ENCODE measurements at places on chromosomes 16 and 17.

GRCh38 chr16:30677931-30678585 lies 19.8 kb downstream of the FBRS start:
- DNase-seq: no peak

GRCh38 chr17:78652913-78653312 lies 75.7 kb upstream of the DNAH17 start:
- no peak for DNase-seq

DNA sequence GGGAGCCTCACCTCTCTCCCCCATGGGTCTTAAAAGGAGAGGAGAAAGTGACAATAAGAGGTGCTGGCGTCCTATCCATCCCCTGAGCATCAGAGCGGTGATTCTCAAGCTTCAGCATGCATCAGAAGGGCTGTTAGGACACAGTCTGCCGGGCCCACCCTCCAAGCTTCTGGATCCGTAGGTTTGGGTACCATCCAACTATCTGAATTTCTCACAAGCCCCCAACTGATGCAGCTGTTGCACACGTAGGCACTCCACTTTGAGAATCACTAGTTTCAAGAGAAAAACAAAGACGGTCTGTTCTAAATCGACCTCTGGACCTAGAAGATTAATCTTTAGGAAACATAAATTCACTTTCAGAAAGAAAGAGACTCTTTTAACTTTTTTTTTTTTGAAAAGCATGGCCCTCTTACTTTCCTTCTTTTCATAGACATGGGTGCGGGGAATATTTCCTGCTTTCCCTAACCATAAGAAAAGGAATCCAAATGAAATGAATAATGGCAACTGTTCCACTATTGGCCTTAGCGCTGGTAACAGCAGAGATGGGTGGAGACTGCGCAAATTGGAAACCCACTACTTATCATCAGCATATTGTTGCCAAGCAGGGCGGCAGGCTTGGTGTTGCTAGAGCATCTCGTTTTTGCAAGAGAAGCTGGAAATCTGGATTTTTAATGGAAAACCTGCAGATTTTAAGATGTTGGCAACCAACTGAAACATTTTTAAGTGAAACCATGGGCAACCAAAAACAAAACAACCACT lies 144.4 kb downstream of the GAS7 start:
- no peak for DNase-seq

- no peak for DNase-seq
These were observed 197.6 kb upstream of the XYLT1 start for GRCh38 chr16:17668386-17668785.

DNA sequence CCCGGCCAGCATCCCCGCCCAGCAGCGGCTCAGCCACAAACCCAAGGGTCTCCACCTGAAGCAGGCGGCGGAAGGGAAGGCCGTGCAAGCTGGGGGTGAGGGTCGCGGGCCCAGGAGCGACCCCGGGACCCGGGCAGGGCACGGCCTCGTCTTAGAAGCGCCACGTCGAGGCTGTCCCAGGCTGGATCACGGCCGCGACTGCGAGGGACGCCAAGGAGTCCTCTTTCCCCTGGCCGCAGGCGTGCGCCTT lies 538 bp upstream of the CCNF start:
- no peak for DNase-seq

GRCh38 chr17:32701871-32702270 lies 175.1 kb downstream of the MYO1D start:
- no peak for DNase-seq

- DNase-seq: no peak
These were observed 29.0 kb downstream of the N4BP1 start for GRCh38 chr16:48580925-48581500.

GRCh38 chr17:44241106-44241624 lies 21.7 kb upstream of the UBTF start:
- DNase-seq: no peak

DNA sequence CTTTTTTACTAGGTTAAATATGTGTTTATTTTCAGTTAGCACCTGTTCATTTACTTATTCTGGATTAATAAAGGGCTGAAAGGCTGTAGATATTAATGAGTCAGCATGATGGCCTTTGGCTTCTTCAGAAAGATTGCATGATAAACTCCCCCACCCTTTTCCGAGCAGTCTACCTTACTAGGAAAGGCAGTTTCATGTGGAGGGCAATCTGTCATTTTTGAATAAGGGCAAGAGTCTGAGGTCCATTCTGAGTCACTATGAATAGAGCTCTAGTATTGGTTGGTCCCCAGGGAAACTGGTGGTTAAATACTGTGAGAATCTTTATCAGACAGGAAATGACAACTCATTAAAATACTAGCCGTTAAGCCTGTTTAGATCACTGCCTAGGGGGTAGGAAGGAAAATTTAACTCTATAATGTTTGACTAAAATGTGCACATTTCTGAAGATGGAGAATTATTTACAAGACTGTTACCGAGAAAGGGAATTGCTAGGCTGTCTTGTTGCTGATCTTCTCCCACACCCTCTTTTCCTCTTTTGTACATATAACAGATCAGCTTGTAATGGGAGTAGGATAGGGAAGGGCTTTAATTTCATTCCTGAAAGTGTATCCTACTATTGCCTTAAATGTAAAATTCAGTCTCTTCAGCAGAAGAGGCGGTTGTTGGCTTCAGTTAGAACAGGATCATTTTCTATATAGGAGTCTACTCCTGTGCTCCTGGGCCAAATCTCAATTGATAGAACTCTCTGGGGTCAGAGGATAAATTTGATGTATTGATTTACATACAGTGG lies 63.3 kb downstream of the TUBD1 start:
- peak; percentile 95 for DNase-seq

DNA sequence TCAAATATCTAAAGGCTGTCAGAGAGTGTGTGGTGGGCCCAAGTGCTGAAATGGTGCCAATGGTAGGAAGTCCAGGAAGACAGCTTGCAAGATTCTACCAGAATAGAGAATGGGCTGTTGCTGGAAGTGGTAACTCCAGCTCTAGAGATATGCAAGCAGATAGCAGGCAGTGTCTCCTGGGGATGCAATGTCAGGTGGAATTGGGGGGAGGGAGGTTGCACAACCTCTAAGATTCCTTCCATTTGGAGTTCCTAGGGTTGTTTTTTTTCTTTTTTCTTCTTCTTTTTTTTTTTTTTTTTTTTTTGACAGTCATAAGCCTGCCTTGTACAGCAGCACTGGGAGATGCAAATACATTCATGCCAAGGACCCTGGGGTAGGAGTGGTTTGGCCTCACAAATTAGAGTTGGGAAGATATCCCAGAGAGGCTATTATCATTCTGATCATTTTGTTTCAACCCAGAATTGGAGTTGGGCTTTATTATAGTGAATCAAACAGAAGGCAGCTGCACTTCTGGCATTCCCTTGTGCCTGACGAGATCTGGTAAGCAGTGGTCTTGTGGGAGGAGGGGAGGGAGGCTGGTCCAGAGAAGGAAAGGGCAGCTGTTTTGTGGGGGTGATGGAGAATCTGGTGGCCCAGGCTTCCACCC lies 51.1 kb downstream of the SLC6A2 start:
- DNase-seq: no peak

GRCh38 chr16:71264299-71264698 lies 24.9 kb downstream of the CMTR2 start:
- no peak for DNase-seq

GRCh38 chr17:73308017-73308823 lies 3.6 kb downstream of the CDC42EP4 start:
- DNase-seq: no peak

- DNase-seq: no peak
These were observed 19.0 kb downstream of the GRB2 start for GRCh38 chr17:75386430-75386829.

GRCh38 chr16:25910971-25911370 lies 219.2 kb downstream of the HS3ST4 start:
- DNase-seq: no peak

DNA sequence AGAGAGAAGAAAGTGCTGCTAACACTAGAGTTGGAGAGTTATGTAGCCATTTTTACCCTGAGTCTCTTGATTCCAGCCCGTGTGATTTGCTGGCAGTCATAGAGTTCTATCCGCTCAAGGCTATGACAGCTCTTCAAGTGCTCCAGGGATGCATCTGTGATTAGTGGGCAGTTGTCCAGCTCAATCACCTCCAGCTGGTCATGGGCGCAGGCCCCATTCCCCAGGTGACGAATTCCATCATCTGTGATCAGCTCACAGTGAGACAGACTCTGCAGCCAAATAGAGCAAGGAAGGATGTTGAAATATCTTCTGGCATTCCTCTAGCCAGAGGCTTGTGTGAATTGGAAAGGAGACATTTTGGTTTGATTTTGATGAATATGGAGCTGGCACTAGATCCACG lies 38.4 kb upstream of the STAC2 start:
- DNase-seq: no peak

DNA sequence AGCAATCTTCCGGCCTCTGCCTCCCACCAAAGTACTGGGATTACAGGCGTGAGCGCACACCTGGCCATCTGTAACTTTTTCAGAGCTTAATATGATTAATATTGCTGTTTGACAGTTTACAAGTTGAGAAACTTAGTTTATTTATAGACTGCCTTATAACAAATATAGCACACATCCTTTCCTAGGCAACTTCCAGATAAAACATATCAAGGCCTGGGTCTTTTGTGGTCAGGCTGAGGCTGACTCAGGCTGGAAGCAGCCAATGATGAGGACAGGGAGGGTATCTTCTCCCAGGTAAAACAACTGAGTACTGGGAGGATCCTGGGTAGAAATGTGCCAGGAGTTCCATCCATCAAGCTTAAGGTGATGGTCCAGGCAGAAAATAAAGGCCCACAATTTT lies 16.2 kb downstream of the LUC7L start:
- DNase-seq: no peak

GRCh38 chr17:77909236-77909635 lies 49.3 kb upstream of the TNRC6C start:
- no peak for DNase-seq

GRCh38 chr17:9329251-9329921 lies 246.2 kb downstream of the STX8 start:
- no peak for DNase-seq

DNA sequence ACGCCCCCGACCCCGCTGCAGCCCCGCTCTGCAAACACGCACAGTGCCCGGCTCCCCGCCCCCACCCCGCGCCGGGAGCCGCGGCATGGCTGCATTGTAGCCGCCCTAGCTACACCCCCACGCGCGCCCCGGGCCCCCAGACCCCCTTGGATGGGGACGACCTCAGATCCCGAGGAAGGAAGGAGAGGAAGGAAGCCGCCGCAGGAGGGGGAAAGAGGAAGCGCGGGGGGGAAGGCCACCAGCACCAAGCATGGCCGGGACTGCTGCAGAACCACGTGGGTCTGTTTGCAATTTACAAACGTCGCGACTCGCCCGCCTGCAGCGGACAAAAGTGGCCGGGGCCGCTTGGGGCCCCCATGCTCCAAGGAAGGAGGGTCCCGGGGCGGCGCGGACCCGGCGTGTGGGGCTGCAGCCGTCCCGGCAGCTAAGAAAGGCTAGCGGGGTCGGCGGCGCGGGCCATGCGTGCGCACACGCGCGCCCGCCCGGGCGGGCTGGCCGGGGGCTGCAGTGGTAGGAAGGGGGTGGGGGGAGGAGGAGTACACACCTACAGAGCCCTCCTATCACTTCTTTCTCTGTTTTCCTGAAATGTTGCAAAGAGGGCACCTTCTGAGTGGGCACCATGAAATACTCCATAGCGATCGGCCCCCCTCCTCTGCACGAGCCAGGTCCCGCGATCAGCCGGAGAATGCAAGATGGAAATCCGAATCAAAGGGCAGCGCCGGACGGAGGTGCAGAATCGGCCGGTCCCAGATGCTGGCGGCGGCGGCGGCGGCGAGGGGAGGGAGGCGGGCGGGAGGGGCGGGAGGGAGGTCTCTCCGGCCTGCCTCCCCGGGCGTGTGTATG lies 488 bp downstream of the TFAP4 start:
- DNase-seq: peak; percentile 68

DNA sequence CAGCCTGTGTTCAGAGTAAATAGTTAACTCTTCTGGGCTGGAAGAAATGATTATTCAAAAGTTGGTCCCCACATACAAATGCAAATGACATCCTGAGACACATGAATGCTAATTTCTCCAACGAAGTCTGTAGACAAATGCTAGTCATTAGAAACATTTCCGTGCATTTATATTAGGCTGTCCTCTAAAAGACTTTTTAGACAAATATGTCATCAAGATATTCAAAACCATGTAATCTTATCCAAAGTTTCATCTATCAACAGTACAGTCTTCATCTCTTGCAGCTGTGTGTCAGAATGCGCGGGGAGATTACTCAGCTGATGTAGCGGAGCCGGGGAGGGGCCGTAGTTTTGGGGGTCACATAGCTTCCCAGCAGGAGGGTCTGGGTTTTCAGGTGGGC lies 33.8 kb upstream of the MAF start:
- no peak for DNase-seq

DNA sequence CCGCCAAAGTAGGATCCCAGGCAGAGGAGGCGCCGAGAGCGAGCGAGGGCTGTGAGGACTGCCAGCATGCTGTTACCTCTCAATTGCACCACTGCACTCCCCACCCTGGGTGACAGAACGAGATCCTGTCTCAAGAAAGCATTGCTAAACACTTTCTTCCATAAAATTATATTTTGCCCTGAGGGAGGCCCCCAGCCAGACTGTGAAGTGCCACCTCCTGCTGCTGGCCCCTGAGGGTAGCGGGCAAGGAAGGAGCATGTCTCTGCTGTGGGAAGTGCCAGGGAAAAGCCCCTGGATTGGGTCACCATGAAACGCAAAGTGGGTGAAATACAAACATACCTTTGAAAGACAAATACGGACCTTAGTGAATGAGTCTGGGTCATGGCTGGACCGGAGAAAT lies 78.0 kb upstream of the AMZ2 start:
- DNase-seq: no peak

DNA sequence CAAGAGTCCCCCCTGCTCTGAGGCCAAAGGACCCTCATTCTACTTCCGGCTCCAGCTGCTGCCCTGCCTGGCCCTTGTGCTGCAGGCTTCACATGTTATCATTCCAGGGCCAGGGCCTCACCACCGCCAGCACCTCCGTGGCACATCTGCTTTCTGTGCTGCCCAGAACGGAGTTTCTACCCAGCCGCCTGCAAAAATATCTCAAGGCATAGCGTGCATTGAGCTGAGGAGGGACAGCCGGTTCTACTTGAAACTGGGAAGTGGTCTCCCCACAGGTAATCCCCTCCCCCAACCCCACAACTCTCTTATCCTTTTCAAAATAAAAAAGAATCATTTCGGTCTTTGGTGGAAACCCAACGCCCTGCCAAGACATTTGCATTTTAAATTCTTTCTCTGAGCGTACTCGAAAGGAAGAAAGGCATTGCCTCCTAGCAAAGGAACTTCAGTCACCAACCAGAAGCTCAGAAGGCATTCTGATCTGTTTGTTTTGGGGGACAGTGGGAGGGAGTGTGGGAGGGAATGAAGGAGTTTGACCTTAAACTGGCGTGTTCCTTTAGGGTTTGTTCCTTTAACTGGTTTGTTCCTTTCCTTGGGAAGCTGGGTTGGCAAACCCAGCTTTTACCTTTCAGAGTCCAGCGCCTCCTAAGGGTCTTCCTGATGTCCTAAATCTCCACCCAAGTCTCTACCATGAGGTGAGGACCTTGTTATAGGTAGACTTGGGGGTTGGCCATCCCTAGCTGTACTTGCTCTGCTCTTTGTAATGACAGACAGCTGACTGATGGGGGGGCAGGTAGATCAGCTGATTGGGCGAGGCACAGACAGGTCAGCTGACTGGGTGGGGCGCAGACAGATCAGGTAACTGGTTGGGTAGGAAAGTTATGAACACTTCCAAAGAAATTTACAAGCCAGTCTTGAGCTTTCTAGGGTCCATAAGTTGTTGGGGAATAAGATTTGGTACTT lies 33.4 kb upstream of the PIK3R6 start:
- no peak for DNase-seq

- DNase-seq: peak; percentile 26
These were observed 541 bp downstream of the ACACA start for GRCh38 chr17:37405955-37406634.

GRCh38 chr17:56173958-56174835 lies 20.9 kb downstream of the ANKFN1 start:
- no peak for DNase-seq

- DNase-seq: no peak
These were observed 16.4 kb downstream of the CDR2 start for GRCh38 chr16:22358000-22358399.

Measured in NCI-H510A treated with DMSO at 0.1 percent for 48 hours (cell line).